ENCODE measurements at places on chromosomes 1 and 21.

DNA sequence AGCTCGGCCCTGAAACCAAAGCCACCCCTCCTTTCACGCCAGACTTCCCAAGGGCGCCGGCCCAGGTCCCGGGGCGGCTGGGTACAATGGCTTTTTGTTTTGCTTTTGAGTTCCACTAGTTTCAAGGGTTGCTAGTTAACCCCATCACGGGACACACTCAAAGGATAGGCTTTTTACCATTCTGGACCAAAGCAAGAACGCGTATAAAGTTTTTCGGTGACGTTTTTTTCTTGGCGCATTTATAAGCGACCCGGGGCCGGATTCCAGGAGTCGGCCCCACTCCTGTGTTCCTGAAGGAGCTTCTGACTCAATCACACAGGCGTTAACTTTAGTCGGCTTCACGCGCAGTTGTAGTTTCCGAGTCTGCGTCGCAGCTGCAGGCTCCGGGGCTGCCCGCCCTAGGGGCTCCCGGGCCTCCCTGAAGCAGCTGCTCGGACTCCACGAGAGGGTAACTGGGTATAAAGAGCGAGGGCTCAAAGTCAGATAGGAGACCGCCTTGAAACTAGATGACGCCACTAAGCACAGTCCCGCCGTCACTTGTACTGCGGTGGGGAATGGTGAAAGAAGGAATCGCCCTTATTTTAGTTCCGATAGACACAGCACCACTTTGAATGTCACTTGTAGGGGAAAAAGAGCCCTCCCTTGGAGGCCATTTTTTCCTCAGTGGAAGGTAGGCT is 707 bp upstream of the KLHL21 start:
- DNase-seq: peak; percentile 51

- DNase-seq: no peak
Measured at GRCh38 chr1:17053086-17053684, 647 bp downstream of the SDHB start.

- no peak for DNase-seq
Measured at GRCh38 chr1:69994241-69994640, 211.1 kb downstream of the LRRC40 start.

- no peak for DNase-seq
Measured at GRCh38 chr1:40966417-40966816, 13.1 kb upstream of the CTPS1 start.

- no peak for DNase-seq
Measured at GRCh38 chr1:223339861-223340260, 24.1 kb downstream of the SUSD4 start.

DNA sequence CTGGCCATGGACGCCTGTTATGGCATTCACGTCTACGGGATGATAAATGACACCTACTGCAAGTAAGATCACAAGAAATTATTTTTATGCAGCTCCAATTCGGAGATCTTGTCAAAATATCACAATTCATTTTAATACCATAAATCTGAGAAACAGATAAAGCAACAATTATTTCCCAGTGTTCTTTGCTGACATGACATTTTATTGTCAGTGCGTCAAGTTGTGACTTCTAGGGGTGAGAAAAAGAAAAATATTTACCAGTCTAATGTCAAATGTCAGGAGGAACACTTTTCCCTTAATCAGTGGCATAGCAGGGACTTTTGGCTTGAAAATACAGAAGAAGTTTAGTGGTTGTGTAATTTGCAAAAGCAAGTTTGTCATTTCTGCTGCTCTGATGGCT is 239.8 kb upstream of the ST6GALNAC5 start:
- DNase-seq: no peak
